ENCODE measurements at places on chromosomes 7 and 10.

- no peak for DNase-seq
Measured at GRCh38 chr10:113052076-113052830, 102.2 kb downstream of the TCF7L2 start.

GRCh38 chr7:50667338-50667737 lies 102.1 kb upstream of the DDC start:
- DNase-seq, result no peak

GRCh38 chr10:88932539-88933256 lies 19.9 kb downstream of the ACTA2 start:
- DNase-seq, result peak; percentile 22

- DNase-seq, result no peak
Measured at GRCh38 chr10:1575481-1576244, 161.7 kb downstream of the ADARB2 start.

- no peak for DNase-seq
Measured at GRCh38 chr7:16083931-16084330, 337.4 kb downstream of the CRPPA start.
